ENCODE measurements at places on chromosomes 5 and 9. TPM values are rescaled to one million over a fixed set of nuclear protein-coding genes. Genes with fewer than 3 reads are reported as not detected.
A peak's percentile ranks its signal among the peaks of the same experiment; 100 is the strongest.

The FBXW2 gene
- 68.9 TPM for total RNA-seq

GRCh38 chr9:129402371-129402739 is 218.5 kb downstream of the C9orf50 start:
- DNase-seq = no peak

- DNase-seq = no peak
Observed at GRCh38 chr5:102711525-102712385, 43.4 kb upstream of the PAM start.

The C5orf15 gene
- total RNA-seq = 27.4 TPM

DNA sequence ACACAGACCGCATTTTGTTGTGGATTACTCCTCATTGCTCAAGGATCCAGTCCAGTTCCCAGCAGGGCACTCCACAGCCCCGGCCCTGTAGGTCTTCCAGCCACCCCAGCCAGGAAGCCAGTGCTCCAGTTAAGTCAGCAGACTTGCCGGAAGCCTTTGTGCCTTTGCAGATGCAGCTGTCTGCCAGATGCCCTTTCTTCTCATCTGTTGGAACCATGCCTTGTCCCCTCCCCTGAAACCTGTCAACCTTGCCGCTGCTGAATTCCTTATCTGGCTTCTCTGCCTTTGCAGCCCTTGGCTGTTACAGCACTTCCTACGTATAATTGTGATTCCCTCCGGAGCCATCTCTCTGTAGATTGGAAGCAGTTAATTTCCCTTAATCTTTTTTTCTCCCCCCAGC is 28.4 kb downstream of the PSAT1 start:
- no peak for DNase-seq

- DNase-seq = no peak
Observed at GRCh38 chr5:179767496-179768100, 26.2 kb upstream of the LTC4S start.

The F2RL2 gene
- total RNA-seq = not detected

DNA sequence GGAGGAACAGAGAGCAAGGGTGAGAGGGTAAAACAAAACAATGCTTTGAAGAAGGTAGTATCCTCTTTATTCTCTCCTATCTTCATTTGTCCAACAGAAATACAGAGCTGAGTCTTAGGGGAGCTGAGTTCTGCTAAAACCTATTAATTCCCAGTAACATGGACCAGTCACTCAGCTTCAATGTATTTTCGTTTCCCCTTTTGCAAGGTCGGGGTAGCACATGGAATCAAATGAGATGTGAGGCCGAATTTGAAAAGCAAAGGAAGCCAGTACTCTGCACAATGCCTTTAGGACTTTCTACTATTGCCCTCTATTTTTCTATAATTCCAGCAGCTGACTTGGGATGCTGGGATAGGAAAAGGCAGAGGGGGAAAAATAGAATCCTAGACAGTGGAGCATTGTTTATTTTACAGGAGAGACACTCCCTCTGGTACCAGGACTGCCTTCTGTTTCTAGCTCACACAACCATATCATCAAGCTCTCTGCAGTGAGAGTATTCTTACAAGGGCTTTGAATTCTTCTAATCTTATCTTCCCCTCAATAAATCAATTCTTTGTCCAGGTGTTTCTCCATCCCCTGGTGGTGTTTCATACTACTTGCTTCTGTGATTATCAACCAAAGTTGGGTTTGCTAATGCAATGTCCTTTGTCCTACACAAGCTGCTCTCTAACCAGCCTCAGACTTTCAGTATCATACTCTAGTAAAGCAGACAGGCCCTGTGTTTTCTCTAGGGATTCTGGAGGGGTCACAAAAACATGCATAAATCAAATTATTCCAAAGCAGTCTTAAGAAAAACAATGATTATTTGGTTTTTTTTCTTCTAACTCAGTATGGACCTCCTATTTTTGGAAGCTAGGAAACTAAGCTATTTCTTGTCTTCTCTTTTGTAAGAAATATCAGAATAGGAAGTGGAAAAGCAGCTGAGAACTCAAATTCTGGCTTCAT is 341.5 kb downstream of the OSTF1 start:
- no peak for DNase-seq

DNA sequence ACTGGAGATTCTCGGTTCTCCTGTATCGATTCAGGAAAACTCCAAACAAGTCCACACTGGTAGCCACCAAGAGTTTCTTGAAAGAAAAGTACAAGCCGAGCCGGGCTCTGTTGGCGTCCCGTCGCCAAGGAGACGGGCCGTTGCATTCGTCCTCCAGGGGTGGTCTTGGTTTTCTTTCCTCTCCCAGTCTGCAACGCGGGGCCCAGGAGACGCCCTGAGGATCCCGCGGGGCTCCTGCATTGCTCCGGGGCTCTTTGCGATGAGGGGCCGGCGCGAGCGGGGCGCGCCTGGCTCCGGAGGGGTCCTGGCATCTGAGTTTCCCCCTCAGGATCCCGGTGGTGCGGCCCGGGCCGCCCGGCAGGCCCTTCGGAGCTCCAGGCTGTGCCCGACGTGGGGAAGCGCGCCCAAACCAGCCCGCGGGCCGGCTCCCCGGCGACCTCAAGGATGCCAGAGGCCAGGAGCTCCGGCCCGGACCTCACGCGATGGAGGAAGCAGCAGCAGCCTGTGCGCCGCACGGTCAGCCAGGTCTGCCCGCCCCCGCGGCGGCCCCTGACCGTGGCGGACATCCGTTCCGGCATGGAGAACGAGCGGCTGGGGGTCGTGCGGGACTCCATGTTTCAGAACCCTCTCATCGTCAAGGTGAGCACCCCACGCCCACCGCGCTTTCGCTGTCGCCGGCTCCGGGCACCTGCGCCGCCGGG is at the start of gene CFAP77:
Gene CFAP77, plus strand, starts transcription at position 384 of the 701 bp plus-strand sequence. Its CDS starts 61 bp downstream, at position 445.
- peak; percentile 55 for DNase-seq

All from activated CD8-positive, alpha-beta T cell treated with anti-CD3 and anti-CD28 coated beads for 36 hours (primary cell).